Dermis microvascular lymphatic vessel endothelial cell (primary cell): ENCODE measurements at places on chromosomes 1 and 21. TPM values are rescaled to one million over a fixed set of nuclear protein-coding genes. Genes with fewer than 3 reads are reported as not detected.
A peak's percentile ranks its signal among the peaks of the same experiment; 100 is the strongest.

DNA sequence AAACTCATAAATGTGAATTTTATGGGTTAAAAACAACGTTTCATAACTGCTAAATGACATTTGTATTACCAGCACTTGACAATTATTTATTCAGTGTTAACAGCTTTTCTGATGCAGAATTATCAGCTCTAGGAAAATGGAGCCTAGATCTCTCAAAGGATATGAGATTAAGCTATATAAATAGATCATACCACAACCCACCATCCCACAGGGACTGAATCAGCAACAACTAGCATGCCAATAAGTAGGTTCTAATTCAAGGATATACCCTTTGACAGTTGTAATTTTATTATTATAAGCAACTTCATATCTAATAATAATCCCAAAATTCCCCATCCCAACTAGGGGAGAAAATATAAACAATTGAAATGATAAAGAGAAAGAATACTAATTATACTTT, 275.4 kb upstream of the RGS18 start:
- no peak for DNase-seq

DNA sequence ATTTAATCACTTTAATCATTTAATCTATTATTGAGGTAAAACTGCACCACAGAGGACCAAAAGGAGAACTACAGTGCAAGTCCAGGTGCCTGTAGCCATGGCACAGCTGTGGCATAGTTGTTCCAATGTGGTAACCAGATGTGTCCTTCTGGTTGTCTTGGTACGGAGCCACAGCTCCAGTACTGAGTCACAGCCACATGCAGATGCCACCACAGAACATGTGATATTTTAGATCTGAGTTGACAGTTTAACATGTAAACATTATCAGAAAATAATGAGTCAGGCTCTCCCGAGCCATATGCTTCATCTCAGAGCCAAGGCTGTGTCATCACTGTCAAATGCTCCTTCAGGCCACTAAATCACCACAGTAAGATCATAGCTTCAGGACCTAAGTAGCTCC, 56.4 kb upstream of the RGS7 start:
- peak; percentile 46 for DNase-seq

DNA sequence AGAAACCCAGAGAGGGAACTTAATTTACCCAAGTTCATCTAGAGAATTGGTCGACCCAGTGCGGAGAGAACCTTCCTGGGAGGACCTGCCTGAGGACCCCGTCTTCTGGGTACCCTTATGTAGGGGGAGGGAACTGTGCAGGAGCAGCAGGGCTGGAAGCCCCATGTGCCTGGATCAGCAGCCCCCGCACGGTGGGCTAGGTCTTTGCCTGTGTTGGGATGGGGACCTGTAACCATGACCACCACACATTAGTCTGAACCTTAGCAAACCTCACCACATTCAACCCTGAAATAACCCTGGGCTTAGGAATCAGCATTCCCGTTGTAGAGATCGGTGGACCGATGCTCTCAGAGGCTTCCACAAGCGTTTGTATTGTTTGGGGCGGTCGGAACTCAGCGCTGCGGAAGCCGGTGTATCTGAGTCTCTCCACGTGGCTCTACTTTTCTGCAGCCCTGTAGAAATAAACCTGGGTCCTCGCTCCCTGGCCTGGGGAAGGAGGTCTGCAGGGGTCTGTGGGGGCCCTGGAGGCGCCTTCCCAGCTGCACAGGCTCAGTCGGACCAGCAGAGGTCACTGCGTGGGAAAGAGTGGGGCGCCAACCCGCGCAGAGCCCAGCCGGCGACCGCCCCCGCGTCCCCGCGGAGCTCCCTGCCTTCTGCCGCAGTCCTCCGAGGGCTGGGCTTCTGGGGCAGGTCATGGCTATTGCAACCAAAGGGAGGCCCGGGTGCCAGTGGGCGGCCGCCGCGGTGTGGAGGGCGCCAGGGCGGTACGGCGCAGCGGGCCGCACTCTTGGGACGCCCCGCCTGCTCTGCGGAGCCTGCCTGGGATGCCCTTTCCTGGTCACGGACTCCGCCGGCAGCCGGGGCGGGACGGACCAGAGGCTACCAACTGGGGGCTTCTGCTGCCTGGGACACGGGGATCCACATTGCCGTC, 36.2 kb upstream of the KCNA10 start:
- no peak for DNase-seq

GRCh38 chr1:222404710-222405109, 143.2 kb downstream of the HHIPL2 start:
- DNase-seq, result no peak

DNA sequence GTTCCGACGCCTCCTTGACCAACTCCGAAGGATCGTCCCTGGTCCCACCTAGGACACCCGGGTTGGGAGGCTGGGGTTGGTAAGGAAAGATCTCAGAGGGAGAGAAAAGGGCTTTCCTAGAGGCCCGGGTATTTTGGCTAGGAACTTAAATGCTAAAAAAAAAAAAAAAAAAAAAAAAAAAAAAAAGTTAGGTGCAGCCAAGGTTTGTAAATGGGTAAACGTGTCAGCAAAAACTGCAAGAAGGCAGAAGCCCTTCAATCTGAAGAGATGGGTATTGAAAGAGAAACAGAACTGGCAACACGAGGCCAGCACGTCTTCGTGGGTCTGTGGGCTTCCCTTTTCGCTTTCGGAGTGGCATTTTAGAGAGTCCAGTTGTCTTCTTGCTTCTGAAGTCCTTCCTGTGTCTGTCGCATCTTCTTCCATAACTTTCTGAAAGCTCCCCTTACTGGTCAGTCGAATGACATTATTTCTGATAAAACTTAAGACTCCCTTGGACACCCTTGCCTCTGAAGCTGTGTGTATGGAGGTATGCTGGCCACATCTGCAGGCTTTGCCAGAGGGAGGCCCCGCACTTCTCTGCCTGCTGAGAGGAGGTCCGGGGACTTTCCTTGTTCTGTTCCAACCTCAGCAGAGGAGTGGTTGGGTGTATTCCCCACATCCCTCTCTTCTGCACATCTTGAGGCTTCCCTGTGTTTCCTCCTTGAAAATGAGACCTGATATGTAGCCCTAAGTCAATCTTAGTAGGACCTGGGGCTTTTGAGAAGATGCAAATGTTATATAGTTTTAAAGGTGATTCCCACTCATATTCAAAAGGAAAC, 745 bp downstream of the RCSD1 start:
- no peak for DNase-seq

DNA sequence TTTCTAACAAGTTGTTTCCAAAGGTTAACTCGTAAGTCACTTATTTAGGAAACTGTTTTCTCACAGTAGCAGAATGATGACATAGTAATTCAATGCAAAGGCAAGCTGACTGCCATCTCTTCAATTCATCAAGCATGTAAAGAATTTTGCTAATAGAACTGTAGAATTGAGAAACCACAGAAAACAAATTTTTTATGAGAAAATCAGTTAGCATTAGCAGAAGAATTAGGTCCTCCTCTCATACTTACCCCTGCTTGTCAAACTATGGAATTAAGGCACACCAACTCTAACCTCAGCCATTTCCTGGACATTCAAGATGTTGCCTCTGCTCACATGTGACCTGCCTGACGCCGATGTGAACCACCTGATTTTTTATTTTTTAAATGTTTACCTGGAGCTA, 115.2 kb downstream of the LRRC40 start:
- no peak for DNase-seq

DNA sequence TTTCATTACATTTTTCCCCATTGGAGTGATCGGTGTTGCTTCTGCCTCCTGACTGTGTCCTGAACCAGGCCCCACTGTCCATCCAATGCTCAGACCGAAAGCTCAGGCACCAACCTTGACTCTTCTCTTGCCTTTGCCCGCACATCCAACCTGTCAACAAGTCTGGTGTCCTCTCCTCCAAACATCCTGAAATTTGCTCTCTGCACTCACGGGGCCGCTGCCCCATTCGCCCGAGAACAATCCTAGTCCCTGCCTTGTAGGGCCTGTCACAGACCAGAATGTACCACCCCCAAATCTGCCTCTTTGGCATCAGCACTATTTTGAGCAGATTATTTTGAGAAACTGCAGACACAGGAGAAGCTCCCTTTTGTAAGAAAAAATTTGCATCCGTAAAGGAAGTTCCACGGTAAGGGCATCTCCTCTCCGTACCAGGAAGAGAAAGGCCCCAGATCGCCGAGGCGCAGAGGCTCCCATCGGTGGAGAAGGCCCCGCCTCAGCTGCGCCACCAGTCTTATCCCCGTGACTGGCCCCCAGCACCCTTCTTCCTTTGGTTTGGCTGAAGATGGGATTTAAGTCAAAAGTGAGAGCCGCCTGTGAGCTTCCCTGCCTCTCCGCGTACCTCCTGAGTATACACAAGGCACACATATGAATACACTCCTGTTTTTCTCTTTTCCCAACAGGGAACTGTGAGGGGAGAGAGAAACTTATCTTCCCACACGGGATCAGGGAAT, 7.1 kb downstream of the MORN1 start:
- DNase-seq, result no peak

GRCh38 chr1:225660544-225660946, 7.6 kb upstream of the ENAH start:
- DNase-seq, result no peak

GRCh38 chr1:208238710-208239472, 5.3 kb downstream of the PLXNA2 start:
- peak; percentile 75 for DNase-seq

GRCh38 chr1:197342044-197342565, 74.1 kb downstream of the CRB1 start:
- DNase-seq, result no peak

- DNase-seq, result no peak
These were observed 604 bp downstream of the FGR start for GRCh38 chr1:27634177-27634984.

DNA sequence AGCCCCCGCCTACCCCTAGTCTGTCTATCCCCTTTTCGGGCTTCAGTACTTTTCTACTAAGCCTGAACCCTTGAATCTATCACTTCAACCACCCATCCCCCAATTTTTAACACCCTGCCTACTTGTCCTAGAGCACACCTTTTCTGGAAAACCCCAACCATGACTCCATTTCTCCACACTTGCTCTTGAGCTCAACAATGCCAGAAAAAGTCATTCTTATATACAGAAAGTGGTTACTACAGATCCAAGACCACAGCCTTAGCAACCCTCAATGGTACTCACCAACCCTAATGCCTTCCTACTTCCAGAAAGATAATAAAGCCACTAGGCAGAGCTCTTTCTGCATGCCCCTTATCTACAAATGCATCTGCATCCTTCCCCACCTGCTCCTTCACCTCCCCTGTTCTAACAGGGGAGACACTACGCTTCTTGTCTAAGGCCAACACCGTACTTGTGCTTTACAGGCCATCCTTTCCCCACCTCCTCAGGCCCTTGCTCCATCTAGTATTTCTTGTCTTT, 41.2 kb downstream of the DMAP1 start:
- no peak for DNase-seq

GRCh38 chr1:7333620-7334019, 437.5 kb upstream of the VAMP3 start:
- DNase-seq, result no peak

DNA sequence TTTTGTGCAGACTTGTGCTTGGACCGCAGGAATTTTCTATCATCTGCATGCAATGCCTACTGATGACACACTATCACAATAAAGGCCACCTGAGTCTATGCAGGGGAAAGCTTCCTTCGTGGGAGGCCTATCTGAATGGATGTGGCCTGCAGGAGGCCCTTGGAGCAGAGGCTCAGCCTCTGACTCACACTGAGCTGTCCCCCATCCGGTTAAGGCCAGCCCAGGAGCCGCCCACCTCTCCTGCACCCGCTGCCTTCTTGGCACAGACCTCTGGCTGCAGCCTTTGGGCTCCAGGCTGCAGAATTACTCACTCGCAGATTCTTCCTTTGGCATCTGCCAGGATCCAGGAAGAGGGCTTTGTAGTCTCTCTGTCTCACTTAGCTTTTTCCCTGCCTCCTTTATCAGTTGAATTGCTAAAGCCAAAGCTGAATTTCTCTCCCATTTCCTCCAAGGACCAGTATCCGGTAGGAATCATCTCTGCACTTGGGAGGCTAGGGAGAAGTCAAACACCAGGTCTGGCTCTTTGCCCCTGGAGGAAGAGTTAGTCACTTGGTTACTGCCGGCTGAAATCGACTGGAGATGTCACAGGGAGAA, 65.1 kb upstream of the JUN start:
- peak; percentile 27 for DNase-seq

DNA sequence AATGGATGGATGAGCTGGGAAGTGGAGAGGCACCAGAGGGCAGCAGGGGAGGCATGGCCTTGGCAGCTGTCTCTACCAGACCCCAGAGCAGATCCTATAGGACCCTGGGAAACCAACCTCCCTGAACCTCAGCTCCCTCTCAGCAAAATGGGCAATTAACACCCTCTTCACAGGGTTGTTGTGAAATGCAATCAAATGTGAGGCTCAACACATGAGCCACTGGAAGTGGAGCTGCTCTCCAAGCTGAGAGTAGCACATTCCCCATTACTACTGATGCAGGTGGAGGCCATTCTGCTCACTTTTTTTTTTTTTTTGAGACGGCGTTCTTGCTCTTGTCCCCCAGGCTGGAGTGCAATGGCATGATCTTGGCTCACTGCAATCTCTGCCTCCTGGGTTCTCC, 6.5 kb upstream of the SYNC start:
- DNase-seq, result no peak

The SPRR1A gene
- not detected in 2 replicates for total RNA-seq

The OR2T6 gene
- total RNA-seq, result not detected in 2 replicates

The TSACC gene
- not detected in 2 replicates for total RNA-seq

The PRAMEF14 gene
- not detected in 2 replicates for total RNA-seq

The KRTAP21-2 gene
- total RNA-seq, result not detected in 2 replicates

The SHE gene
- 69.1 and 86.5 TPM in 2 replicates for total RNA-seq

The FMN2 gene
- total RNA-seq, result under 0.01 TPM in 1 of 2 replicates, not detected in the other

The DNALI1 gene
- total RNA-seq, result 0.26 and 0.51 TPM in 2 replicates

The PLEKHG5 gene
- 21.2 and 23.4 TPM in 2 replicates for total RNA-seq

The S100A2 gene
- 0.76 and 2.2 TPM in 2 replicates for total RNA-seq

The S100B gene
- not detected in 2 replicates for total RNA-seq

The AMY1B gene
- not detected in 2 replicates for total RNA-seq

The TPTE gene
- not detected in 2 replicates for total RNA-seq
